ENCODE measurements at places on chromosomes 13 and 19. TPM values are rescaled to one million over a fixed set of nuclear protein-coding genes. Genes with fewer than 3 reads are reported as not detected.

The ADGRE3 gene
- 0.11 TPM for total RNA-seq

The MTUS2 gene
- total RNA-seq = 0.32 TPM

DNA sequence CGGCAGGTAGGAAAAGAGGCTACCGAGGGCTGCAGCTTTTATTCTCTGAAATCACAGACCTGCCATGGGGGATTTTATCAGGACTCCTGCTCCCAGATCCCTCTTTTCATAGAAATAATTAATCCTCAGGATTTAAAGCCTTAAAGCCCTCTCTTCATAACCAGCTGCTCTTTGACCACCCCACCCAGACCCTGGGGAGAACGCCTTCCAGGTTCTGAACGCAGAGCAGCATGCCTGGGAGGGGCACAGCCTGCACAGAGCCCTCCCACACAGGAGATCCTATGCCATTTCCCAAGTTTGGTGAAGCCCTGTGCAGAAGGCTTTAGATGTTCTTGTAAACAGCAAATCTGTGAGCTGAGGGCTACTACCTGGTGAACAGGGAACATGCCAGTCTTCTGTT is 91.1 kb downstream of the STOML3 start:
- no peaks in the 10 kb centered on the region for H3K36me3 ChIP-seq
- no peak overlapping the region for H3K4me3 ChIP-seq
- H3K27me3 ChIP-seq = no peaks in the 10 kb centered on the region
- no peak for DNase-seq
- no peak overlapping the region for H3K27ac ChIP-seq

The FGF9 gene
- total RNA-seq = 1.6 TPM

GRCh38 chr19:33064792-33065550 is at the start of gene RHPN2:
RHPN2 (minus strand) TSS chr19:33064888; CDS start chr19:33064852, 36 bp downstream.
- peaks cover 11% of the 10 kb centered on the region for H3K27me3 ChIP-seq
- H3K4me3 ChIP-seq = peak within 1 kb of the TSS; percentile 61
- no peak within 1 kb of the TSS for H3K27ac ChIP-seq
- H3K4me1 ChIP-seq = no peaks in the 10 kb centered on the region
- no peaks in the 10 kb centered on the region for H3K36me3 ChIP-seq
- DNase-seq = peak; percentile 52

DNA sequence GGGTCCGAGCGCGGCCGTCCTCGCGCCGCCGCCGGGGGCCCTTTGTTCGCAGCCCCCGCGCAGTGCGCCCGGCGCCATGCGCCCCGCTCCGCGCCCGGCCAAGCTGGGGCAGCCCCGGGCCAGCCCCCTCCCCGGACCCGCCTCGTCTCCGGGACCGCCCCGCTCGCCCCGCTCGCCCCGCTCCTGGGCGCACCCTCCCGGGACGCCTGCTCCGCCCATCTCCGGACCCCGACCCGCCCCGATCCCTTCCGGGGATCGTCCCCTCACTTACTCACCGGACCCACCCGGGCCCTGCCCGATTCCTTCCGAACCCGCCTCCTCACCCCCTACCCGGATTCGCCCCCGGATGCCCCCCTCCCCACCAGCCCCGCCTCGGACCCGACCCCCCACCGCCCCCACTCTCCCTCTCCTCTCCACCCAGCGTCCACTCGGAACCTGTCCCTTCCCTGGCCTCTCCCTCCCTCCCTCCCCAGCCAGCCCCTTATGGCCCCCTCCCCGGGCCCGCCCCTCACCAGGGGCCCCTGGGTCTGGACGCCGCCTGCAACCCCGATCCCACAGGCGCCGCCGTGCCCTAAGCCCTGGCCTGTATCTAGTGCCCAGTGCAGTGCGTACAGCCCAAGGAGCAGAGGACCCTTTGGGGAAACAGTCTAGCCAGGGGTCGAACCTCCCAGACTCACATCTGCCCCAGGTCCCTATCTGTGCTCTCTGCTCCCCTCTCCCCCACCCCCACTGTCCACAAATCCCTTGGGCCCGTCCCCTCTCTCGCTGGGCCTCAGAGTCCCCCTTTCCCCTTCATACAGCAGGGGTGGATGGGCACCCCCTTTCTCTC is at the start of gene CPAMD8:
Gene CPAMD8 (minus strand): TSS at position 105 of the 829 bp plus-strand sequence. CDS start 168 bp downstream, outside the sequence.
- no peaks in the 10 kb centered on the region for H3K4me1 ChIP-seq
- no peaks in the 10 kb centered on the region for H3K27me3 ChIP-seq
- no peaks in the 10 kb centered on the region for H3K36me3 ChIP-seq
- peak within 1 kb of the TSS; percentile 39 for H3K4me3 ChIP-seq

DNA sequence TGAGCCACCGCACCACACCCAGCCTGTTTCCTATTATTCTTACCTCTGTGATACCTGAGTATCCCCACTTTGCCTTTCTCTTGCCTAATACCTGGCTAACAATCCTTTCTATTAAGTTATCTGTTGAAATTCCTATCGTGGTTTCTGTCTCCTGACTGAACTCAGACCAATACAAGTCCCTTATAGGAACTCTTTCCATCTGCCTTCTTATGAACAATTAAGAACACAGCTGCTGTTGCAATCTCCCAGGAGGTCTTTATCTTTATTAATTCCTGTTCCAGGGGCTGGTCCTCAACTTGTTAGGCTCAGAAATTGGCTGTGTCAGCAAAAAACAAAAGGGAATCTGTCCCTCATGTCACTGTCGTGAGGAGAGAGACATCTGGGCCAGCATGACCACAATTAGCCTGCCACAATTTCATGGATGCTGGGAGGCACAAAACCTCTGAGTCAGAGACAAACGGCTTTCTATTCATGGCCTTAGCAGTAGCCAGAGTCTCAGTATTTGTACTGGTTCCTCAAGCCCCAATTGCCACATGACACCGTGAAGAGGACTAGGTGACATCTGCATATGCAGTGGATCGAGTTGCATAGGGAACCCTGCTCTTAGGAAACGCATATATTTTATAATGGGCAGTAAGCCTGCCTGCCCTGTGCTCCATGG is 58.2 kb downstream of the NUFIP1 start:
- H3K27me3 ChIP-seq = no peaks in the 10 kb centered on the region
- no peak overlapping the region for H3K4me3 ChIP-seq
- peak; percentile 56 for DNase-seq

- no peaks in the 10 kb centered on the region for H3K4me1 ChIP-seq
- no peak for DNase-seq
- H3K27me3 ChIP-seq = no peaks in the 10 kb centered on the region
- H3K36me3 ChIP-seq = peaks cover 25% of the 10 kb centered on the region
- no peak overlapping the region for H3K27ac ChIP-seq
These were observed 21.4 kb downstream of the ZNF44 start for GRCh38 chr19:12272980-12273901.

GRCh38 chr19:48918801-48919247 is 14.7 kb upstream of the DHDH start:
- H3K36me3 ChIP-seq = peaks cover 10% of the 10 kb centered on the region
- H3K4me3 ChIP-seq = no peak overlapping the region
- no peak overlapping the region for H3K27ac ChIP-seq
- H3K27me3 ChIP-seq = no peaks in the 10 kb centered on the region
- no peaks in the 10 kb centered on the region for H3K4me1 ChIP-seq

- H3K4me3 ChIP-seq = no peak overlapping the region
- no peak for DNase-seq
- H3K27ac ChIP-seq = no peak overlapping the region
- H3K4me1 ChIP-seq = no peaks in the 10 kb centered on the region
- H3K36me3 ChIP-seq = no peaks in the 10 kb centered on the region
These were observed 213.5 kb downstream of the FGF9 start for GRCh38 chr13:21884299-21884909.

DNA sequence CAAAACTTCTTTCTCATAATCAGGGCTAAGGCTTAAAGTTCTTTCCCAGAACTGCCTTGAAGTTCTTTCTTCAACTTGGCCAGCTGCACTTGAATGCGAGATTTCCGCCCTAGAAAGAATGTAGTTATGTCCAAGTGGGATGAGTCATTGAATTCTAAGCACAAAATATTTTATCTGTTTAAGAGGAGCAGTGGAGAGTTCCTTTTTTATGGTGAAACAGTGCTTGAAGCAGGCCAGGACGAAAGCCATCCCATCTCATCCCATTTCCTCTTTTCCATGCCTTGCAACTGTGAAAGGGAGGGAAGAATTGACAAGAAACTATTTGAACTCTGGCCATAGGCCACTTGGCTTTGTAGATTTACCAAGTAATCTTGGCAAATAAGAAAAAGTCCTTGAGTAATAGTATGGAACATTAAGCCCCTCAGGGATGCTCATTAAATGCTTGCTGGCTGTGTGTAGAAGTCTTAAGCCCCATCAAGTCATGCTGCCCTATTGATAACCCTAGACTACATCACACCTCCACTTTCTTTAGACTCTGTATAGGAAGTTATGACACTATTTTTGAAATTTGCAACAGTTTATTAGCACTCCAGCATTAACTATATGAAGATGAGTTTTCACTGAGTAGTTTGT is 174.5 kb downstream of the KCTD12 start:
- peak overlapping the region; percentile 21 for H3K27ac ChIP-seq
- H3K27me3 ChIP-seq = no peaks in the 10 kb centered on the region
- H3K4me3 ChIP-seq = no peak overlapping the region
- no peaks in the 10 kb centered on the region for H3K4me1 ChIP-seq

DNA sequence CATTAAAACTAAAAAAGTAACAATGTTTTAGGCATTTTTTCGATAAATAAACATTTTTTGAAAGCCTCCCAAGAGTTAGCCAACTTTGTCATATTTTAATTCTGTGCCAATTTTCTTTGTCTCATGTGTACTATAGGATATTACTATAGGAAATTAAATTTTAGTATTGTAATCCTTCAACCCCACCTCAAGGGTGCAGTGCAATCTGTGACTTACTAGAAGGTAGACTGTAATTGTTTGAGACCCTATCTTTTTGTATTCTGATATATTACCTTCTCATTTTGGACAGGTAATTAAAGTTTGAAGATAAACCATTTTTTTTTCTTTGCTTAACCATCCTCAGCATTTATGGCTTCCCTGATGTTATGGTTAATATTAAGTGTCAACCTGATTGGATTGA is 457.8 kb downstream of the PCDH20 start:
- no peak overlapping the region for H3K27ac ChIP-seq
- no peaks in the 10 kb centered on the region for H3K4me1 ChIP-seq
- no peaks in the 10 kb centered on the region for H3K27me3 ChIP-seq
- H3K4me3 ChIP-seq = no peak overlapping the region
- H3K36me3 ChIP-seq = no peaks in the 10 kb centered on the region

- H3K4me3 ChIP-seq = no peak overlapping the region
- no peaks in the 10 kb centered on the region for H3K36me3 ChIP-seq
- DNase-seq = no peak
- H3K4me1 ChIP-seq = no peaks in the 10 kb centered on the region
- H3K27ac ChIP-seq = no peak overlapping the region
- no peaks in the 10 kb centered on the region for H3K27me3 ChIP-seq
These were observed 12.5 kb upstream of the MYCBP2 start for GRCh38 chr13:77339408-77339807.

The GFY gene
- not detected for total RNA-seq

The SBSN gene
- total RNA-seq = not detected

DNA sequence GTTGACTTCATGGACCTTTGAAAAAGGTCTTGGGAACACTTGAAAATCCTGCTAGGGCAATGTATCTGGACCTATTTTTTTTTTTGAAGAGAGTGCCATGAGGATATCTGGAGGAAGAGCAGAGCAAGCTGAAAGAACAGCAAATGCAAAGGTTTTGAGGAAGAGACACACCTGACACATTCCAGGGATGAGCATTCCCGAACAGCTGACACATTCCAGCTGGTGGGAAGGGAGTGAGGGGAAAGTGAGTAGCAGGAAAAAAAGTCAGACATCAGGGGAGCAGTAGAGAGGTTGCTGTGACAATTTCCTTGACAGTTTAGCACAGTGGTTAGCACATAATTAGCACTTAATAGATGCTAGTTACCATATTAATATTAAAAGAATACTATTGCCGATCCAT is 14.7 kb downstream of the DGKH start:
- no peaks in the 10 kb centered on the region for H3K36me3 ChIP-seq
- no peaks in the 10 kb centered on the region for H3K27me3 ChIP-seq
- no peak overlapping the region for H3K27ac ChIP-seq
- peaks cover 3% of the 10 kb centered on the region for H3K4me1 ChIP-seq
- no peak for DNase-seq

DNA sequence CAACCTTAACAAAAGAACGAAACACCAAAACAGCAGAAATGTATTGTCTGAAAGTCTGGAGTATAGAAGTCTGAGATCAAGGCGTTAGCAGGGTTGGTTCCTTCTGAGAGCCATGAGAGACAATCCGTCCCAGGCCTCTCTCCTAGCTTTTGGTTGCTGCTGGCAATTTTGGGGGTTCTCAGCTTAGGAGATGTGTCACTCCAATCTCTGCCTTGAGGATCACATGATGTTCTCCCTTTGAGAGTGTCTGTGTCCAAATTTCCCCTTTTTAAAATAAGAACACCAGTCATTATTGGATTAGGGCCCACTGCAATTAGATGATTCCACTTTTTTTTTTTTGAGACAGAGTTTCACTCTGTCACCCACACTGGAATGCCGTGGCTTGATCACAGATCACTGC is 10.1 kb downstream of the KCNN1 start:
- H3K4me3 ChIP-seq = no peak overlapping the region
- DNase-seq = no peak
- peaks cover 7% of the 10 kb centered on the region for H3K27me3 ChIP-seq

DNA sequence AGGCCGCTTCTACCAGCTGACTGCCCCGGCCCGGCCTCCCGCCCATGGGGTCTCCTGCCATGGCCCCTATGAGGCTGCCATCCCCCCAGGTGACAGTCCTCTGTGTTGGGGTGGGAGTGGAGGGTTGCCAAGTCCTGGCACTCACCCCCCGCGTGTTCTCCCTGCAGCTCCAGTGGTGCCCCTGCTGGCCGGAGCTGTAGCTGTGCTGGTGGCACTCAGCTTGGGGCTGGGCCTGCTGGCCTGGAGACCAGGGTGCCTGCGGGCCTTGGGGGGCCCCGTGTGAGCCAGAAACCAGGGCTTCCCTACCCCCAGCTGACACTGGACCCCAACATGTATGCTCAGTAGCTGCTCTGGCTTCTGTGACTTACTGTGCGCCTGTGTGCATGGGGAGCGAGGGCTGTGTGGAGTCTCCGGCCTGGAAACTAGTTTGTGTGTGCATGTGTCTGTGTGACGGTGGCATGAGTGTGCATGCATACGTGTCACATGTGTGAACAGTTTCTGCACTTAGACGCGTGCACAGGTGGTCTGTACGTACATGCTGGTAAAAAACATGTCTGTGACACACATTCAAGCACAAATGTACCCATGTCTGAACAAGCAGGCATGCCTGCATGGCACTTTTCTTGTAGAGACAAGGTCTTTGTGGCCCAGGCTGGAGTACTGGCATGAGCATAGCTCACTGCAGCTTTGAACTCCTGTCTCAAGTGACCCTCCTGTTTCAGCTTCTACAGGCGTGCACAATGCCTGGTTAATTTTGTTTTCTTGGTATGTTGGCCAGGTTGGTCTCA is 4.9 kb downstream of the ACP4 start:
- no peak overlapping the region for H3K4me3 ChIP-seq
- H3K36me3 ChIP-seq = peaks cover 40% of the 10 kb centered on the region
- no peak for DNase-seq
- H3K27ac ChIP-seq = no peak overlapping the region
- H3K27me3 ChIP-seq = no peaks in the 10 kb centered on the region

DNA sequence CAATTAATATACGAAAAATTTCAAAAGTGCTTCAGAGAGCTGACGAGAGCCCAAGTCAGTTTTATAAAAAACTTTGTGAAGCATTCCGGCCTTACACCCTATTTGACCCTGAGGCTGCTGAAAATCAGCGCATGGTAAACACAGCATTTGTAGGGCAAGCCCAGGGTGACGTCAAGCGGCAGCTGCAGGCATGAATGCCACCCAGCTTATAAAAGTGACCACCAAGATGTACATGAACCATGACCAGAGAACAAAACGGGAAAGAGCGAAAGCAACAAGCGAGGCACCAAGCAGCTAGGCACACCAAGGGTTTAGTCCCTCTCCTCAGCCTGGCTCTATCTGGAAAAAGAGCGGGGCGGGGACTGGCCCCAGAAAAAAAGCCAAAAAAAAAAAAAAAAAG is 6.0 kb downstream of the SIGLEC11 start:
- H3K27ac ChIP-seq = no peak overlapping the region
- no peak overlapping the region for H3K4me3 ChIP-seq
- no peak for DNase-seq
- peaks cover 4% of the 10 kb centered on the region for H3K4me1 ChIP-seq
- peaks cover 19% of the 10 kb centered on the region for H3K27me3 ChIP-seq

Measured in psoas muscle (tissue), 8 donors.